Nasal cavity respiratory epithelium epithelial cell of viscerocranial mucosa (primary cell): ENCODE measurements at places on chromosomes 7 and 10. TPM values are rescaled to one million over a fixed set of nuclear protein-coding genes. Genes with fewer than 3 reads are reported as not detected.

The NEURL1 gene
- total RNA-seq: 1.6 and 2.7 TPM in 2 replicates

The MMRN2 gene
- 0.21 and 8.9 TPM in 2 replicates for total RNA-seq

The LRRC4 gene
- 0.34 and 1.4 TPM in 2 replicates for total RNA-seq

The ZNF804B gene
- not detected in 2 replicates for total RNA-seq

The PDZD7 gene
- total RNA-seq: 0.34 and 1.4 TPM in 2 replicates

The NPC1L1 gene
- total RNA-seq: under 0.01 and 0.14 TPM in 2 replicates

The CACNA2D1 gene
- total RNA-seq: 1.4 and 6.2 TPM in 2 replicates

The VWA2 gene
- total RNA-seq: 2.7 and 4.7 TPM in 2 replicates

The BHLHA15 gene
- 0.93 and 9.9 TPM in 2 replicates for total RNA-seq
